Esophagus mucosa (tissue), 1 donor: ENCODE measurements at places on chromosomes 3 and 15.

- no peak for ATAC-seq
Observed at GRCh38 chr15:36271048-36271447, 308.4 kb upstream of the CDIN1 start.

DNA sequence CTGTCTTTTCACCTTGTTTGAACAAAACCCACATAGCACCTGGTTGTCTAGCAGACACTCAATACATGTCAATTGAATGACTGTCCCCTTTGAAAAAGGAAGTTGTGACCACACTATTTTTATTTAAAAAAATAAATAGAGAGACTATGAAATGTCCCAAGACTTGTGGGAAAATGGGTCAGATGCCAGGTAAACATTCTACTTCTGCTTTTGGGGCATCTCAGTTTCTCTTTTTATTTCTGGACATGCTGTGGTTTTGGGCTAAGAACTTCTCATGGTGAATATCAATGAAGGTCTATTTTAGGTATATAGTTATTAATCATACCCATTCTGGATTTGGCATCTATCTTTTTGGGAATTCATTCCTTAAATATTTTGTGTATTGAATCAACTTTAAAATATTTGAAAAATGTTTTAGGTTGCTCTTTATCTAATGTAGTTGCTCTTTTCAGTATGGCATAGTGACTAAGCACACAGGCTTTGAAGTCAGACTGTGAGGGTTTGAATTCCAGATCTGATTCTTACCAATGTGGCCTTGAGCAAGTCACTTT, 4.4 kb downstream of the TMEM45A start:
- no peak for ATAC-seq

DNA sequence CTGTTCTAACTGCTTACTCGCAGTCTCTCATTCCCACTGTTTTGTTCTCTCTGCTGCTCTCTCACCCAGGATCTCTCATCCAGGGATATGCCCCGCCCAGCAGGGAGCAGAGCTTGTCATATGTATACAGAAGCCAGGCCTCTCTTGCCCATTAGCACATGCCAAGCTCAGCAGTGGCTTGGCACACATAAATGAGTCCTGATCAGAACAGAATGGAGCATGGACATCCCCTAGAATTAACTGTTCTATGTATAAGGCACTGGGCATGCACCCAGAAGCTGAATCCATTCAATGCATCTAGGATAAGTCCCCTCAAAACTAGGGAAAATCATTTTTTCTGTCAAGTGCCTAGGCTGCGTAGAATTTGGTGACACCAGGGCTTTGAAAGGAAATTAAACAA, 61.6 kb downstream of the IGSF11 start:
- no peak for ATAC-seq

- peak; percentile 55 for ATAC-seq
Observed at GRCh38 chr3:183275418-183275817, 22.4 kb downstream of the B3GNT5 start.

DNA sequence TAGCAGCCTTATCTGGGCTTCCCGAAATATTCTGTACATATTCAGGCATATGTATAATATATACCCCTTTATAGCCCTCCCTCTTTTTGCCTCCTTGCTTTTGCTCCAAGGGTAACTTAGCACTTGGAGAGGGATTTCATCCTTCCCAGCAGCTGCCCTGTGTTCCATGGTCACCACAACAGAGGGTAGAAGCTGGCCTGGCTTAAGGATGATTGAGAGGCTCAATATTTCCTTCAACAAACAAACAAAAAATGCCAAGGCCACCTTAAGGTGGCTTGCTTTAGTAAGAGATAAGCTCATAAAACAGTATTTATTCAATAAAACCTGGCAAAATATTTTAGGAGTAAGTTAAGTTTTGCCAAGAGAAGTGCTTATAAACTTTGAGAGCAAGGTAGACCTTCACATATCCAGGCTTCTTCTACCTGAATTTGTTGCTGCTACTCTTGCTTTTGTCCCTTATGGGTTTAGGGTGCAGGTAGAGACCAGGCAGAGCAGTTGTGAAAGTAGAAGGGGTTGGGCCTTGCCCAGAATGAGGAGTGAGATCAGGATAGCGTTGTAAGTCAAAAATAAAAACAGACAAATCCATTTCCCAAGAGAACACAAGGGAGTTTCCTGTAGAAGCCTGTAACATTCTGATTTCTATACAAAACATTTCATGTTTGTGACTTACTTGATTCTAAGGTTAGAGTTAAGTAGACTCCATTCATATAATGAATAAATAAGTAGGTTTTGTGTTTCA, 52.7 kb upstream of the ATOSA start:
- ATAC-seq, result no peak

GRCh38 chr15:93111451-93111850, 22.4 kb upstream of the RGMA start:
- ATAC-seq, result peak; percentile 51

DNA sequence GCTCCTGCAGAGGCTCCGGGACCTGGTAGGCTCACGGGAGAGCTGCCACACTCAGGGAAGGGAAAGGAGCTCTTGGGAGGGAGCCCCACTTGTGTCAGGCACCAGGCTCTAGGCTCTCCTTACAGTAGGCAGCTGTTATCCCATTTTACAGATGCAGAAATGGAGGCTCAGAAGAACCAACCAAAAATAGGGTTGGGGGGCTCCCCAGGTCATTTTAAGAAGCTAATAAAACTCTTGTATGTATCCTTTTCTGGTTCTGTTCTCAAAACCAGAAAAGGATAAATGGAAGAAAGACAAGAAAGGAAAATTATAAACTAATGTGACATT, 23.5 kb upstream of the GP9 start:
- no peak for ATAC-seq

DNA sequence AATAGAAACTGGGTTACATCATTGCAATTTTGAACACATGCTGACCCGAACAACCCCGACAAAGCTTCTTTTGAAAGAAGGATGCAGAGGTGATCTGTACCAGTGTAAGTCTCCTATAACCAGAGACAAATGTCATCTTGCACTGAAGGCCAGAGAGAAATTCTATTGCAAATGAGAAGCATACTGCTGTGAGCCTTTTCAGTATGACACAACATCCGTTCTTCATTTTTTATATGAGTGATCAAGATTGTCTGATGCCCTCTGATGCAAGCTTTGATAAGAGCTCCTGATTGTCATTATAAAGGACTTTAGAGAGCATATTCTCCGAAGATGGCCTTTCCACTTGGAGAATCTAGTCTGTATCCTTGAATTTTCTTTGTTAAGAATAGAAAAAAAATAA, 36.9 kb downstream of the PCOLCE2 start:
- ATAC-seq, result no peak

- peak; percentile 59 for ATAC-seq
Observed at GRCh38 chr3:195033531-195034091, 237.3 kb downstream of the XXYLT1 start.

DNA sequence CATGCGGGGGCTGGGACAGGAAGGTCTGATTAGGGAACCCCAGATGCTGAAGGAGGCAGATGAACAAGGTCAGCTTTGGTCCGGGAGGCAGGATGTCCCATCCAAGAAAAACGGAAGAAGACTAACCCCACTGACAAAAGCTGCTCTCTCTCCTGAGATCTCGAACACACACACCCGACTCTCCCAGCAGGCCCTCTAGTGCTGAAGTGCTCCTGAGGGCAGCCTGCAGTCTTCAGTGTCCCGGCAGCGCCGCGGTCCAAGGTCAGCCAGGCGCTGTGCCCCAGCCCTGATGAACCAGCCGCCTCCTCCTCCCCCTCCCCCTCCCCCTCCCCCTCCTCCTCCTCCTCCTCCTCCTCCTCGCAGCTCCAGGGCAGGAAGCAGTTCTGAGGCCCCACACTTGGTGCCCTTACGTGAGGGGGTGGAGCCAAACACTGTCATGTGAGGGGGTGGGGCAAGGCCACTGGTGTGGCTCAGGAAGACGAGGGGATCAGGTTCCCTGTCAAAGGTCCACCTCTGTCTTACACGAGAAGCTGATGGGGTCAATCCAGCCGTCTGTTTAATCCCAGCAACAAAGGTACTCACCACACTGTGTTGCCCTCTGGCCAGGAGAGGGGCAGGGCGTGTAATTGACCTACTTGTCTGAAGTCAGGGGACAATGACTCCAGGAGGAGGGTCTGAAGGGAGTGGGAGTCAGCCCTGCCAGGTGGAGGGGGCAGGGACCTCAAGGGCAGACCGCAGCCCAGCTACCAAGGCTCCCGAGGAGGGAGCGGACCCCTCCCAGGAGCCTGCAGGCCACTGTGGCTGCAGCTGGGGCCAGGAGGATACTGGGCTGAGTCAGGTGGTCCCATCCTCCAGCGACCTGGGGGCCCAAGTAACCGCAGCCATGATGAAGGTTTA, 34.3 kb downstream of the PRR23E start:
- ATAC-seq, result no peak
